Stimulated activated CD8-positive, alpha-beta memory T cell treated with anti-CD3 and anti-CD28 coated beads, Interleukin-4, amount 100 ng/mL, for 1 hour (primary cell): ENCODE measurements at places on chromosomes 2 and 18.

GRCh38 chr18:63137999-63138435 lies 181.6 kb downstream of the BCL2 start:
- no peak for DNase-seq

DNA sequence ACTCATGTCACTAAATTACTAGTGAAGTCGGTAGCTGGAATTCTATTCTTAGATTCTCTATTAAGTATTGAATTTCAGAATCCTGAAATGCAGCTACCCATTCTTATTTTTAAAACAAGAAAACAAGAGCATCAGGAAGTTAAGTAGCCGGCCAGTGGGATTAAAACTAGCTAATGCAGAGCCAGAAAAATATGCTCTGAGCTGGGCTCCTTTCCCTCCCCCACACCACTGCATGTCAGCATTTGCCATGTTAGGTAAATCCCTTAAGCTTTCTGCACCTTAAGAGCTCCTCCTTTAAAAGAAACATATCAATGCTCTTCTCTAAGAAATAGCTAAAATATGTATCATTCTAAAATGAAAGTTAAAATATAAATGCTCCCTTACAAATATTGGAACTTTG lies 72.2 kb upstream of the MFF start:
- no peak for DNase-seq

GRCh38 chr18:23675236-23675635 lies 12.5 kb upstream of the ANKRD29 start:
- DNase-seq, result no peak

- no peak for DNase-seq
Observed at GRCh38 chr2:9842487-9843228, 616 bp upstream of the TAF1B start.

DNA sequence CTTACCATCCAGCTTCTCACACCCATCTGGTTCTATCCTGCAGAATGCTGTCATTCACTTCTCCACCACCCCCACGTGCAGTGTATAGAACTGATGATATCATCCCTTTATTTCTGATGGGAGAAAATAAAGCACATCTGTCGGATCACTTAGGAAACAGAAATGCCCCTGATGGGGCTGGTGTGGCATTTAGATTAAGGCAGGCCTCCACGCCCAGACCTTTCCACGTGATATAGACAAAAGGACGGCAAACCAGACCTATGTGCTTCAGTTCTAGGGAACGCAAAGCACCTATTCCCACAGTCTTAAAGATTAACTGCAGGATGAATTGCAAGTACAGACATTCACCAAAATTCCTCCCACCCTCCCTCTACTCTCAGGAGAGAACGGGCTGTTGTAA lies 27.6 kb upstream of the CABLES1 start:
- no peak for DNase-seq

DNA sequence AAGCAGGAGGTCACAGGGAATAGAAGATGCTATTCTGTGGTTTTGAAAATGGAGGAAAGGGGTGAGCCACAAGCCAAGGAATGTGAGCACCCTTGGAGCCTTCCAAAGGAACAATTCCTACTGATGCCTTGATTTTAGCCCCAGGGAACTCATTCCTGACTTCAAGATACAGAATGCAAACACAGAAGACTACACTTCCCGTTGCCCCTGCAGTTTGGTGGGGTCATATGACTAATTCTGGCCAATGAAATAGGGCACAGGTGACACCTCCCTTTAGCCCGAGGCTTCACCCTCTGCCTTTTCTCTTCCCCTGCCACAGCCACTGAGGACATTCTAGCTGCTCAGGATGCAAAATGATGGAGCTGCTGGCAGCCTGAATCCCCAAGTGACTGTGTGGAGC lies 126.1 kb downstream of the INHBB start:
- no peak for DNase-seq

DNA sequence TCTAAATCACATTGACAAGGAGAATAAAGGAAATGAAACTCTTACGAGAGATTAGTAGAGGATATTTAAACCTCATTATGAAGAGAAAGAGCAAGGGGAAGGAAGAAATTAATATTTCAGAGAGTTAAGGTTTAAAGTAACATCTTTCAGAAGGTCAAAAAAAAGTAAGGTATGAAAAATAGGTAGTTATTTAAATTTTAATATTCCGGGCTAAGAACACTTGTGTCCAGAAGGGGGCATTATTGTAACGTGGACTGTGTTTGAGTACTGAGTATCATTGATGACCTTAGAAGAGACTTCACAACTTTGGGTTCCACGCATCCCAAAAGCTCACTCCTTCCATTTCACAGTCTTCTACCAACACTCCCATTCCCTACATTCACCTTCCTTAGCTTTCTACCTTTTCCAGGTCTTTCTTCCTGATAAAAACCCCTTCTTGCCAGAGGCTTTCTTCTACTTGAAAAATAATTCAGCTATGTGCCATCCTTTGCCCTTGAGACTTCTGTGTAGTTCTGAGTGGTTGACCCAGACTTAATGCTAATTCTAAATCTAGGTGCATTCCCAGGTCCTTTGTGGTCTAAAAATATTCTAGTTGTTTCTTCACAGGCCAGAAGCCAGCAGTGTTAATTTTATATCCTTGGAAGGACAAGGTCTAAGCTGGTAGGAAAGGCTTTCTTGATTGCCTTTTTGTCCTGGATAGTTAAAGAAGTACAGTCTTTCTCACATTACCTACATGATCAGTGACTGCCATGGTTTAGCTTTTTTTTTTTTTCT lies 16.5 kb downstream of the DYNC1I2 start:
- no peak for DNase-seq

GRCh38 chr2:59206361-59206760 lies 965.2 kb upstream of the FANCL start:
- DNase-seq, result no peak

GRCh38 chr2:126832014-126832413 lies 66.7 kb upstream of the TEX51 start:
- DNase-seq, result no peak

DNA sequence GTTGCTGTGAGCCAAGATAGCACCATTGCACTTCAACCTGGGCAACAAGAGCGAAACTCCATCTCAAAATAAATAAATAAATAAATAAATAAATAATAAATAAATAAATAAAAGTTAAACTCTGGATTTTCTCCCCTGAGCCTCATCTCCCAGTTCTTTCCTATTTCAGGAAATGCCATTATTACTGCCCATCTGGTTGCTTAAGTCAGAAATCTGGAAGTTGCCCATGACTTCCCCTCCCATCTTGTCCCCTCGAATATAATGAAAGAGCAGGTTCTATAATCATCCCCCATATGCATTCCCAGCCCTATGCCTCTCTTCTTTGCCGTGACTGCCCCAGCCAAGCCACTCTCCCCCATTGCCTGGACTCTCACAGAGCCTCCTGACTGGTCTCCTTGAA lies 4.2 kb upstream of the PSD4 start:
- no peak for DNase-seq

DNA sequence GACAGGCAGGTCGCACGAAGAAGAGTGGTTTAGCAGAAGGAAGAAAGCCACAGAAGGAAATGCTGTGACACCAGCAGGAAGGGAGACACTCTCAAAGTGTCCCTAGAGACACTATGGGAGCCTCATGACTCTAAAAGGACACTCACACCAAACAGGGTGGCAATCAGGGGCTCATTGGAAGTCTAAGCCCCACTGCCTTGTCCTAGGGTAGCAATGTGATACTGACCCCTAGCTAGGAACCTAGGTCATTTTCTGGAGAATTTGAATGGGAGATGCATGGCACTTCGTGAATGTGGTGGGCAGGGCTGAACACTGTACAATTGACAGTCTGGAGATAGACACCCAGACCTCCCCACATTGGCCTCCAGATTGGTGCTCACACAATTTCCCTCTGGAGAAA lies 385.0 kb downstream of the EIPR1 start:
- no peak for DNase-seq

GRCh38 chr2:147843391-147843863 lies 1.4 kb upstream of the ACVR2A start:
- no peak for DNase-seq

- DNase-seq, result no peak
Observed at GRCh38 chr2:32611366-32611765, 16.5 kb upstream of the TTC27 start.

DNA sequence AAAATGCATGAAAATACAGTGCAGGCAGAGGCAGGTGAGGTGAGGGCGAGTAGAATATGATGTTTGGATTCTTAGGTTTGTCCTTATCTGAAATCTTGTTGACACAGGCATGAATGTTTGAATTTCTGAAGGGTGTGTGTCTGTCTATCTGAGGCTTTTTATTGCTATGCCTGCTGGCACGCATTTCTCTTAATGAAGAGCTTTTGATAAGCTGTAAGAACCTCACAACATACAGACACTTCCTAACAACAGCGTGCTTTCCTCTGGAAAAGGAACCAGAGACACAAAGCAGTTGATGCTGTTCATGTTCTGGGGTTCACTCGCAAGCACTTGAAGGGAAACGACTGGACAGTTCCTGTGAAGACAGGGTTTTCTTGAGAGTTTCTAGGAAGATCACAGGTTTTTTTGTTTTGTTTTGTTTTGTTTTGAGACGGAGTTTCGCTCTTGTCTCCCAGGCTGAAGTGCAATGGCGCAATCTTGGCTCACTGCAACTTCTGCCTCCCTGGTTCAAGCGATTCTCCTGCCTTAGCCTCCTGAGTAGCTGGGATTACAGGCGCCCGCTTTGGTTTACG lies 33.3 kb upstream of the CABLES1 start:
- no peak for DNase-seq

GRCh38 chr18:48924630-48925490 lies 25.9 kb downstream of the SMAD7 start:
- no peak for DNase-seq

GRCh38 chr18:8177330-8178016 lies 431.8 kb upstream of the RAB12 start:
- no peak for DNase-seq

DNA sequence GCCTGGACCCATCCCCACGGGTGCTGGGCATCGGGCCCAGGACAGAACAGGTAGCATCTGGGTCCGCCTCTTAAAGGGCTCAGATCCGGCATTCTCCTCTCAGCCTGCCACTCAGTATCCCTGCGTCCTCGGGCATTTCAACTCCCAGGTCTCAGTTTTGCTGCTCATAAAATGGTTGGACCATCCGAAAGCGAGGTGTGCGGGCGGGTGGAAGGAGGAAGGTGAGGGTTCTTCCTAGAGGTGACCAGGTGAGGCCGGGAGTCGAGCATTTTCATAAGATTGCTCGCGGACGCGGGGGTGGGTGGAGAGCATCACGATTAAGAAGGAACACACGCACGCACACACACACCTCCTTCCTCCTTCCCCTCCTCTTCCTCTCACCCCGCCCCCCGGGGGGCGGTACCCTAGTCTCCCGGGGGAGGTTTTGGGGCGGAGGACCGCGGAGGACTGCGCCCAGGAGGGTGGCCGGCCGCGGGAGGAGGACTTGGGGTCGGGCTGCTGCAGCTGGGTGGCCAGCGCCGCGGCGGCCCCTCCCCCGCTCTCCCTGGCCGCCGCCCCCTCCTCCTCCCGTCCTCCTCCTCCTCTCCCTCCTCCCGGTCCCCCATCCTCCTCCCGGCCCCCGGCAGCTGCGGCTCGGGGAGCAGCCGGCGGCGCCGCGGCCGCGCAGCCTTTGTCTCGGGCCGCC lies 97.9 kb upstream of the GPR45 start:
- DNase-seq, result no peak

GRCh38 chr18:28112056-28112470 lies 64.9 kb downstream of the CDH2 start:
- DNase-seq, result no peak

- no peak for DNase-seq
Observed at GRCh38 chr2:59568461-59568860, 985.0 kb downstream of the BCL11A start.

DNA sequence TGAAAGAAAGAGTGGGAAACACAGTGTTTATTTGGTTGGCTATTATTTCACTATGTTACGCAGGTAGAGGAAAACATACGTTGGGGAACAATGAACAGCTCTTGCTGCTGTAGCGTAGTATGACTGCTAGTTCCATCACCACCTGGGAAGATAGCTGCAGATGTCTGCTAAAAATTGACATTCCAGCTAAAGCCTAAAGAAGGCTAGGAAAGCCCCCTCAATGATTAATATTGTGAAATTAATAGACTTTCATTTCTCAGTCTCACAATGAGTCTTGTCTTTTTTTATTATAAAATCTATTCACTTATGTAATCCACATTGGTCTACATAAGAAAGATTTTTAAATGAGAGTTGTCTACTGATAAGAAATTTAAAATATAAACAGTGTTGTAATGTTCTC lies 165.7 kb downstream of the CPS1 start:
- DNase-seq, result no peak

- DNase-seq, result no peak
Observed at GRCh38 chr2:217992061-217992460, 10.7 kb downstream of the TNS1 start.

- DNase-seq, result no peak
Observed at GRCh38 chr2:159753797-159754196, 41.5 kb downstream of the MARCHF7 start.

DNA sequence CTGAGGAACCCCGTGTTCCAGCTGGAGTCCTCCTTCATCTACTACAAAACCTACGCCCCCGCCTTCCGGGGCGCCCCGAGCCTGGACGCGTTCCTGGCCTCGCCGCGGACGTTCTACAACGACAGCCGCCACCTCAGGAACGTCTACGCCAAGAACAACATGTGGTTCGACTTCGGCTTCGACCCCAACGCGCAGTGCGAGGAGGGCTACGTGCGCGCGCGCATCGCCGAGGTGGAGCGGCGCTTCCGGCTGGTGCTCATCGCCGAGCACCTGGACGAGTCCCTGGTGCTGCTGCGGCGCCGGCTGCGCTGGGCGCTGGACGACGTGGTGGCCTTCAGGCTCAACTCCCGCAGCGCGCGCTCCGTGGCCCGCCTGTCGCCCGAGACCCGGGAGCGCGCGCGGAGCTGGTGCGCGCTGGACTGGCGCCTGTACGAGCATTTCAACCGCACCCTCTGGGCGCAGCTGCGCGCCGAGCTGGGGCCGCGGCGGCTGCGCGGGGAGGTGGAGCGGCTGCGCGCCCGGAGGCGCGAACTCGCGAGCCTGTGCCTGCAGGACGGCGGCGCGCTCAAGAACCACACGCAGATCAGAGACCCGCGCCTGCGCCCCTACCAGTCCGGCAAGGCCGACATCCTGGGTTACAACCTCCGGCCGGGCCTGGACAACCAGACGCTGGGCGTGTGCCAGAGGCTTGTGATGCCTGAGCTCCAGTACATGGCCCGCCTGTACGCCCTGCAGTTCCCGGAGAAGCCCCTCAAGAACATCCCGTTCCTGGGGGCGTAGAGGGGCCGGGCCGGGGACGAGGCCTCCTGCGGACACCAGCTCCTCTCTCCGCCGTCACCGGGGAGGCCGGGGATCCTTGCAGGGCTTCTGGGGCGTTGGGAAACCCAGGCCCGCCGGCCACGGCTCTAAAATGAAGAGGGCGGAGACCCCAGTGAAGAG lies 5.3 kb upstream of the NEU4 start:
- DNase-seq, result no peak

GRCh38 chr18:70421471-70422390 lies 132.9 kb downstream of the SOCS6 start:
- DNase-seq, result no peak
